H1 (cell line): ENCODE measurements at places on chromosomes 7 and 10.

DNA sequence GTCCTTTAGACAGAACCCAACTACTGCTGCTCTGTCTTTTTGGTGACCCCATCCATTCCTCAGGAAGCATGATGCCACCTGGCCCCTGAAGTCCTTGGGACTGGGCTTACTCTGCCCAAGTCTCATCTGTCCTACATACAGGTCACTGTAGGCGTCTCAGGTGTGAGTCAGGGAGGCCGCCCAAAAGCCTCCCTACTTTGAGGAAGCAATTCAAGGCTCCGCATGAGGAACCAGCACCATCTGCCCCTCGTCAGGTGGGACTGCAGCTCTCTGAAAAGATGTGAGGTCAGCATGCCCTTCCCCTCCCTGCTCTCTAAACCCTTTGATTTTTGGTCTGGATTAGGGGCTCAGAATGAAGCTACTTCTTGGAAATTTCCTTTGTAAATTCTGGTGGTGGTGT is 354.8 kb downstream of the CXCL12 start:
- DNase-seq = no peak

- DNase-seq = no peak
These were observed 198.1 kb upstream of the KLF14 start for GRCh38 chr7:130932088-130932487.

DNA sequence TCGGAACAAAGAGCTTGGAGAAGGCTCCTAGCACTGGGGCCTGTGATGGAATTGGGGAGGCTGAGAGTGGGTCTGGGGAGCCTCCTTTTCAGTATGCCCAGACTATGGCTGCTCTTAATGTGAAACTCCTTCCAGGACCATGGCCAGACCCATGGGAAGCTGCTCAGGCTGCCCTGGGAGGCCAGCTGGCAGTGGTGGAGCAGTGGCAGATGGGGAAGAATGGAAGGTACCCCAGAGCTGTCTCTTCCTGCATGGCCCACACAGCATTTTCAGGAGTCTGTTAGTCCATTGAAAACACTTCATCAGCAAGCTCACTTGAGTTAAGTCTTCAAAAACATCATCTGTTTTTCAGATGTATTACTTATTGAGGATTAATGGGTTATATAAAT is 18.5 kb downstream of the NACAD start:
- DNase-seq = no peak

DNA sequence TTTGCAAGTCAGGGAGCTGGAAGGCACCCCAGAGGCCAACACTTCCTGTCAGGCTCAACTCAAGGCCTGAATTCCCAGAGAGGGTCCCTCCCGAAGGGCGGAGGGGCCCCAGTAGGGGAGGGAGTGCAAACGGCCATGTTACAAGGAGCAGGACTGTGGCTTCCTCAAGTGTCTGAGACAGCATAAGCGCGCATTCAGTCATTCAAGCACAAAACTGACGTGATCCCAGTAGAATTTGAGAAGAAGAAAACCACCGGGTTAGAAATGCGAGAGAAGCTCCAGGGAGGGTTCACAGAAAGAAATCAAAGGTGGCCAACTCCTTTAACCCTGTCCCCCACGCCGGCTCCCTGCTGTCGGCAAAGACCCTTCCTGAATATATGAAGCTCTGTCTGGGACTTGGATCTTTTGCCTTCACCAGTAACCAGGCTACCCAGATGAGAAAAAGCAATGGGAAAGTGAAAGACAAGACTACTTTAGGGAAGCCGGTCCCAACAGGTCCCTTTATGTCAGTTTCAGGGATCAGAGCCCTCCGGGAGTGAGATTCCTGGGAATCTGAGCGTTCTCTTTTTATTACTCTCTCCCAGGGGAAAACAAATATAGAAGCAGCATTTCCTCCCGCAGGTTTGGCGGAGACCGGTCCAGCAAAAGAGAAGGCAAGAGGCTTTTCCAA is 1.3 kb downstream of the AFAP1L2 start:
- DNase-seq = no peak

- DNase-seq = no peak
These were observed 20.0 kb downstream of the HYAL4 start for GRCh38 chr7:123864966-123865365.

DNA sequence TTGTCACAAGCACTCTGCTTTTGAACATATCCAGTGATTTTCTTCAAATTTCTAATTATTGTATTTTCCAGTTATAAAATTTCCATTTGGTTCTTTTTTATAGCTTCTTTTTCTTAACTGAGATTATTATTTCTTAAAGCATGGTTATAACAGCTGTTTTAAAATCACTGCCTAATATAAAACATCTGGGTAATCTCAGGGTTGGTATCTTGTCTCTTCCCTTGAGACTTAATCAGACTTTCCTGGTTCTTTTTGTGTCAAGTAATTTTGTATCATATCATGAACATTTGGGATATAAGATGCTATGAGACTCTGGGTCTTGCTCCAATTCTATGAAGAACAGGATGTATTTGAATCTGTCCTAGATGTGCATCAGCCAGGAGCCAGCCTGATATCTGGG is 93.6 kb downstream of the HIBADH start:
- DNase-seq = no peak

GRCh38 chr10:89209718-89210117 is 2.6 kb upstream of the CH25H start:
- DNase-seq = no peak

GRCh38 chr7:137996386-137996851 is 5.5 kb downstream of the CREB3L2 start:
- no peak for DNase-seq

GRCh38 chr10:125984865-125985495 is 88.6 kb downstream of the FANK1 start:
- DNase-seq = no peak

- no peak for DNase-seq
These were observed 57.7 kb downstream of the PRTFDC1 start for GRCh38 chr10:24894728-24895127.

GRCh38 chr7:23338439-23338838 is 39.3 kb downstream of the MALSU1 start:
- DNase-seq = no peak

DNA sequence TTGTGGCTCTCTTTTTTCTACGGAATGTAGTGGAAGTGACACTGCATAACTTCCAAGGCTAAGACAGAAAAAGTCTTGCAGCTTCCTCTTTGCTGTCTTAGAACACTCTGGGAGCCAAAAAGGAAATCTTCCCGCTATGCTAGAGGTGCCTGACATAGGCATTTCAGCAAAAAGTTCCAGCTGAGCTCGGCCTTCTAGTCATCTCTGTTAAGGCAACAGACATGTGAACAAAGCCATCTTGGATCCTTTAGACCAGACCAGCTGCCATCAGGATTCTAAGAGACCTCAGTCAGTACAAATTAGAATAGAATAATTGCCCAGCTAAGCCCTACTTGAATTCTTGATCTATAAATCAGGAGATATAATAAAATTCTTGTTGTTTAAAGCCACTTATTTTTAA is 16.3 kb upstream of the COL1A2 start:
- no peak for DNase-seq

DNA sequence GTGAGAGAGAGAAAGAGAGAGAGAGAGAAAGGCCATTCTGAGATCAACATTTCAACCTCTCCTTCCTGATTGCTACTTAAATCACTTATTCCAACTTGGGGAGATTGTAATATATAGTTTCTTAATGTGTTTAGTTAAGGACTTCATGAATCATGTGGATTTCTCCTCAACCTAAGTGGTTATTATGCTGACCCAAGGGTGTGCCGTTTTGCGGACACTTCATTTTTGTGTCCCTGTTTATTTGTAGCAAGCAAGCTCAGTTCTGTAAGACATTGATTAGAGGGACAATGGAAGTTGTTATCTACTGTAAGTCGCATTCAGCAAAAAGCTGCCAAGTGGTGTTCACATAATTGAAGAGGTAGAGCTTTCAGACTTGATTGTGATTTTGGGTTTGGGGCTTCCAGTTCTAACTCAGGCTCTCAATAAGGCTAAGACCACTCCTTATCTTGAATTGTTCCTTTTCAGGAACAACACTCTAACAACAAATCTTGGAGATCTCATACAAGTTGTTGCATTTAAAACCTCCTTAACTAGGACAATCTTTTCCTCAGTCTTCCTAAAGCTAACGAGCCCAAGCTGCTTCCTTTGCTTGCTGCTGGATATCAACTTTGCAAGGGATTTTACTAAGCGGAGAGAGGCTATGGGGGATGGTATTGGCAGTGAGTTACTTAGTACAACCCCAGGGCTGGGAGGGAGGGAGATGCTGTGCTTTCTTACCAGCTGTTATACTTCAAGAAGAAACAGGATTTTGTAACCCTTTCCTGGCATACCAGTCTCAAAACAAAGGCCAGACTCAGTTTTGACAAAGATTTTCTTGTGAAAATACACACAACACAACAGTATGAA is 19.8 kb upstream of the COL1A2 start:
- no peak for DNase-seq

DNA sequence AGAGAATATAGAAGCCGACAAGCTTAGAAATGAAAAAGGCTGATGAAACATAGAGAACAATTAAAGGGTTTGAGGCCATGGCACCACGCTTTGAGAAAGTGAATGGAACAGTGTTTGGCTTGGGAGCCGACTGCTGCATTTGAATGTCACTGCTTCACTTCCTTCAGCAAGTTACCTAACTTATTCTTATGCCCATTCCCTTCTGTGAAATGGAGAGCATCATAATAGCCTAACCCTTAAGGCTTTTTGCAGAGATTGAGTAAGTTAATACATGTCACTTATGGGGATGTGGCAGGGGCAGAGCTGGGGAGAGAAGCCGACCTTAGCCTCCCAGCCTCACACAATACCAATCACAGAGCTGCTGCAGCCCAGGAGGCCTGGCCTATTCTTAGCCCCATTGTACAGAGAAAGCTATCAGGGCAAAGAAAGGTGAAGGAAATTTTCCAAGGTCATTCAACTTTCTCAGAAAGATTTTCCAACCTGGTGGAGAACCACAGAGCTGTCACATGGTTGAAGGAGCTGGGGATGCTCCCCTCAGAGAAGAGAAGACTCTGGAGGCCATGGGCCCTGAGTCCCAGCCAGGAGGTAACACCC is 186.0 kb upstream of the GDF10 start:
- no peak for DNase-seq

DNA sequence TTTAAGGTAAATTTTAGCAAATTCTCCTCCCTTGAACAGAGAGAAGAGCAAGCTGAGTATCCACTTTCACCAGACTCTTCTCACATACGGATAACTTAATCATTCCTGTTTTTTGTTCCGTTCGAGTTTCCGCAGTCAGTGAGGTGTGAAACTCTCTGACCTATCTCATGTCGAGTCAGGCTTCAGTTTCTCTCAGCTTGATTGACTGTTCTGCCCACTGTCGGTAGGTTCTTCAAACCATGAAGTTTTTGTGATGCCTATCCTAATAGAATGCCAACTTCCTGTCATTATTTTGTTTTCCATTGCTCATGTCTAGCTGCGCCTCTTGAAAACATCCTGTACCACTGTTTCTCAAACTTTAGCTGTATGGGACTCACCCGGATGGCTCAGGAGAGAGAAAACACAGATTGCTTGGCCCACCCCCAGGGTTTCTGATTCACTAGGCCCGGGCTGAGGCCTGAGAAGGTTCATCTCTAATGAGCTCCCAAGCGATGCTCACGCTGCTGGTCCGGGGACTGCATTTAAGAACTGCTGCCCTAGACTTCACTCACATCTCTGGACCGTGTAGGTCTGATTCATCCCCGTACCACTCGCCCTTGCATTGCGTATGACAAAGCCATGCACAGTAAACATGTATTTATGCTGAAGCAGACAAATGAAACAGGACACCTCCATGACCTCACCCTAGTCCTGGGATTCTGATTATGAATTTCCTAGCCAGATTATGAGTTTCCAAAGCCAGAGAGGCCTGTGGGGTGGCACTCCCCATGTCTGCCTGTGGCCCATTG is 208.4 kb upstream of the AGK start:
- DNase-seq = no peak

- no peak for DNase-seq
These were observed 24.4 kb downstream of the C10orf71 start for GRCh38 chr10:49323171-49323895.

- DNase-seq = no peak
These were observed 40.1 kb upstream of the SLC29A3 start for GRCh38 chr10:71278691-71279588.

DNA sequence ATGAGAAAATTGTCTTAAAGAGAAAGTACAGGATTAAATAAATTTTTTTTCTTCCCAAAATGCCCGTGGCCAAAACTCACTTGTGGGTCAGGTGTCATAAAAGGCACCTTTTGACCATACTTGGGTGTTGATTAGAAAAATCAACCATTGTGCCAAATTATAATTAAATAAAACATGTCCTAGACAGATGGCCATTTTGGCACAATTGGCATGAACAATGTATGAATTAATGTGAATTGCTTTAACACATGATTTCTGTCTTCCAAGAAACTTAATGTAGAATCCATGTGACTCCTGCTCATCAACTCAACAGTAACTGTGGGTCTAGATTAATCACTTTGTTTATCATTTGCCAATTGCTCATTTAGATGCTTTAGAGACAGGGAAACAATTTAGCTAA is 64.0 kb downstream of the CSTF2T start:
- no peak for DNase-seq

DNA sequence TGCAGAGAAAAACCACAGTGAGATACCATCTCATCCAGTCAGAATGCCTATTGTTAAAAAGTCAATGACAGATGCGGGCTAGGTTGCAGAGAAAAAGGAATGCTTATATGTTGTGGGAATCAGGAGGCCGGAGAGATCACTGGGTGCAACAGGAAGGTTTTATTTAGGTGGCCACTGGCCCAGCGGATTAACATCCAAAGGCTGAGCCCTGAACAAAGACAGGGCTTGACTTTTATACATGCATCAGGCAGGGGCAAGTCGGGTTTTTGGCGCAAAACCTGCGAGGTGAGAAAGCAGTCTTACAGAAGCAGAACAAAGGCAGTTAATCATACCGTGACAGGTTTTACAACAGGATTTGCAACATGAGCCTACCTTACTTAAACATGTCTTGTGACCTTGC is 620 bp downstream of the ZNF117 start:
- no peak for DNase-seq

GRCh38 chr10:8058274-8059111 is 4.0 kb downstream of the GATA3 start:
- no peak for DNase-seq
